ENCODE measurements at places on chromosomes 2 and 18. TPM values are rescaled to one million over a fixed set of nuclear protein-coding genes. Genes with fewer than 3 reads are reported as not detected.

DNA sequence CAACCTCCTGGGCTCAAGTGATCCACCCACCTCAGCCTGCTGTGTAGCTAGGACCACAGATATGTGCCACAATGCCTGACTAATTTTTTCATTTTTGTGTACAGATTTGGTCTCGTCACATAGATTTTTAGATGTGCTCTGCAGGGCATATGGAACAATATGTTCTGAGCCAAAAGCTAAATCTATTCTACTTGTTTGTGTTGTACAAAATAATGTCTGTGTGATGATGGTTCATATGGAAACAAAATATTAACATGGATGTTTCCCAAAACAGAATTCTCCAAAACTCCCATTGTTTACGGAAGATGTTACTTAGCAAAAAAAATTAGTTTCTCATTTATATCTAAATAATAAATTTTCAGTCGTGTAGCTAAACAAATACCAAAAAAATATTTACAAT lies 12.6 kb upstream of the KLHL23 start:
- H3K27ac ChIP-seq = no peak overlapping the region
- no peaks in the 10 kb centered on the region for H3K36me3 ChIP-seq
- no peak for DNase-seq
- no peaks in the 10 kb centered on the region for H3K27me3 ChIP-seq

GRCh38 chr2:173831312-173832229 lies 133.6 kb downstream of the SP3 start:
- H3K27me3 ChIP-seq = peaks cover 3% of the 10 kb centered on the region
- no peak overlapping the region for H3K27ac ChIP-seq

DNA sequence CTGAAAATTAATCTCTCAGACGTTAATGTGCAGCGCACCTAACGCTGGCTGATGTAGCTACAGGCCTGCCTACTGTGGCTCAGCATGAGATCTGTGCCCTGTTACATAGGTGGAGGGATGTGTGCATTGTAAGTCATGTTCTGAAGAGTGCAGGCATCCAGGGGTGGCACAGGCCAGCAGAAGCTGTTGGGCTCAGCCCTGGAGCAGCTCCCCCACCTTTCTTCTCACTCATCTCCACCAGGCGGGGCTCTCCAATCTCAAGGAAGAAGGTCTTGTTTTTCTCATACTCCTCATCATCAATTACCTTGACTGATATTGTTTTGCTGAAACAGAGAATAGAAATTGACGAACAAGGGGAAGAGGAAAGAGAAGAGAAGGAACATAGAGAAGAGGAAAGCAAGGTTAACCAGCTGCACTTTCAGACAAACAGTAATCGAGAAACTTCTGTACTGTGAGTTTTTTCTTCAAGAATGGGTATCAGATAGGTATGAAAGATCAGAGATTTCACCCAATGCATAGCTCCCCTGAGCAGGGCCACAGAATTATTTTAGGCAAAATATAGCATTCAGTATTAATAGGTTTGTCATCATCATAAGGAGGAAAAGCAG lies 273.6 kb downstream of the SLC8A1 start:
- no peak overlapping the region for H3K27ac ChIP-seq
- H3K36me3 ChIP-seq = no peaks in the 10 kb centered on the region
- no peak for DNase-seq
- H3K4me1 ChIP-seq = no peaks in the 10 kb centered on the region

DNA sequence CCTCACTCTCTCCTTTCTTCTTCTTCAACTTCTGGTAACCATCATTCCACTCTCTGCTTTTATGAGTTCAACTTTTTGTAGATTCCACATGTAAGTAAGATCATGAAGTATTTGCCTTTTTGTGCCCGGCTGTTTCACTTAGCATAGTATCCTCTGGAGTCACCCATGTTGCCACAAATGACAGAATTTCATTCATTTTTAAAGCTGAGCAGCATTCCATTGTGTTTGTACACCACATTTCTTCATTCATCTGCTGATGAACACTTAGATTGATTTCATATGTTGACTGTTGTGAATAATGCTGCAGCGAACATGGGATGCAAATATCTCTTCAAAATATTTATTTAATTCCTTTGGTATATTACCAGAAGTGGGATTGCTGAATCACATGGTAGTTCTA lies 133.6 kb upstream of the ERBB4 start:
- no peaks in the 10 kb centered on the region for H3K4me1 ChIP-seq
- H3K27ac ChIP-seq = no peak overlapping the region
- H3K27me3 ChIP-seq = peaks cover 3% of the 10 kb centered on the region
- H3K4me3 ChIP-seq = no peak overlapping the region
- H3K36me3 ChIP-seq = no peaks in the 10 kb centered on the region
- no peak for DNase-seq

- H3K4me1 ChIP-seq = peaks cover 42% of the 10 kb centered on the region
- H3K27me3 ChIP-seq = no peaks in the 10 kb centered on the region
- peaks cover 29% of the 10 kb centered on the region for H3K36me3 ChIP-seq
- DNase-seq = no peak
Measured at GRCh38 chr2:222651718-222652418, 4.0 kb downstream of the FARSB start.

- no peaks in the 10 kb centered on the region for H3K36me3 ChIP-seq
- no peak overlapping the region for H3K27ac ChIP-seq
- no peak overlapping the region for H3K4me3 ChIP-seq
Measured at GRCh38 chr18:46411867-46412690, 244.9 kb downstream of the LOXHD1 start.

DNA sequence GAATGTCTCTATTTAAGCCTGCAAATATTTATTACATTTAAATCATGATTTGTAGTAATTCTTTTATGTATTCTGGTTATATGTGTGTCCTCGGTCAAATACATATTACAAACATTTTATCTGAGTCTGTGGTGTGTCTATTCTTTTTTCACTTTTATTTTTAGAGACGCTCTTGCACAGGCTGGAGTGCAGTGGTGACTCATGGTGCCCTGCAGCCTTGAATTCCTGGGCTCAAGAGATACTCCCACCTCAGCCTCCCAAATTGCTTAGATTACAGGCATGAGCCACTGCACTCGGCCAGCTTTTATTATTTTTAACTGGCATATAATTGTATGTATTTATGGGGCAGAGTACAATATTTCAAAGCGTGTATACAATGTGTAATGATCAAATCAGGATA lies 47.5 kb downstream of the ARID5A start:
- no peak overlapping the region for H3K4me3 ChIP-seq
- peaks cover 5% of the 10 kb centered on the region for H3K4me1 ChIP-seq
- DNase-seq = no peak
- H3K27ac ChIP-seq = no peak overlapping the region

DNA sequence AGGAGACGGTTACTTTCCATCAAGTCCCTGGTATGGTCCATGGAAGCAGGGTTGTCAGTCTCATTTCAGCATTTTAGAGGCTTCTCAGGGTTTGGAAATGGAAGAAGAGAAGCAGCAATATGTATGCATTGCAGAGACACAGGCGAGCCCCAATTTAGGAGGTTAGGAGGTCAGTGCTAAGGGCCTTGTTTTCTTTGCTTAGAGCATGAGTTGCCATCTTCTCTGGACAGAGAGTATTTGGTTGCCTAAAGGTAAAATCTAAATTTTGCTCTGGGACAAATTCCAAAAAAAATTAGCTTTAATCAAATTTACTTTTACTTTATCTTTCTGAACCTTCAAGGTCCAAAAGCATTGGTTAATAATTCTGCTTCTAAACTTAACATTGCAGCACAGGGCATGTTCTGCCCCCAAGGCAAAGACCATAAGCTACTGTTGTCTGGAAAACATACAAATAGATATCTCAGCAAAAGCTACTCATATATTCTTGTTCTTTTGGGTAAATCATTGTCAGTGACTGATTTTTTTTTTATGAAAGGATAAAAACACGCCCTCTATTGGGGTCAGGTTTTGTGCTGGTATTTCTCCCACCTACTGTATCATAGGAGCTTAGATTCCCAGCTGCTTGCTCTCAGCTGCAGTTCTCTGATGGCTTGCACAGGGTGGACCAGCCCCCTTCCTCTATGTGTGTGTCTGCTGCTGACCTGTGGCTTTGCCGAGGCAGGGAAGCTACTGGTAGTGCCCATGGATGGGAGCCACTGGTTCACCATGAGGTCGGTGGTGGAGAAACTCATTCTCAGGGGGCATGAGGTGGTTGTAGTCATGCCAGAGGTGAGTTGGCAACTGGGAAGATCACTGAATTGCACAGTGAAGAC lies at the start of gene UGT1A9:
Gene UGT1A9 (plus strand): TSS at position 609 of the 872 bp plus-strand sequence. CDS start 37 bp downstream, at position 646.
- no peak within 1 kb of the TSS for H3K4me3 ChIP-seq
- H3K4me1 ChIP-seq = no peaks in the 10 kb centered on the region
- no peak within 1 kb of the TSS for H3K27ac ChIP-seq
- peaks cover 21% of the 10 kb centered on the region for H3K27me3 ChIP-seq
- H3K36me3 ChIP-seq = no peaks in the 10 kb centered on the region

PRKAG3 gene
- total RNA-seq = not detected

All from activated naive CD4-positive, alpha-beta T cell treated with anti-CD3 and anti-CD28 coated beads for 36 hours (primary cell).